ENCODE measurements at places on chromosomes 1 and 21.

GRCh38 chr1:45375104-45376090 lies 35.2 kb upstream of the MUTYH start:
- no peak for DNase-seq

- no peak for DNase-seq
These were observed 58.3 kb downstream of the ERI3 start for GRCh38 chr1:44296806-44297205.

DNA sequence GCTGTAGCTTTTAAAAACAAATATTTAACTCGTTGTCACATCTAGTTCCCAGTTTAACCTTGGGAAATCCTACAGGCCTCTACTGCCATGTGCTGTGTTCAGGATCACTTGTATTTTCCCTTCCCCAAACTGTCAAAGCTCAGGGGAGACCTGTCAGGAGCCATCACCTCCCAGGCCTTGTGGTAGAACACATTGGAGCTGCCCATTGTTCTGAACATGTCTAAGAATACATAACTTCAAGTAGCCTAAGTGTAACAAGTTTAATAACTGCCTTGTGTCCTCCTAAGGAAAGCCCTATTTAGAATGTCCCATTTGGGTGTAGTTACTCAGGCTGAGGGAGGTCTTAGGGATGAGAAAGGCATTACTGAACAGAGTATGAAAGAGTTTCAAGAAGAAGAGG lies 28.6 kb upstream of the PIGC start:
- no peak for DNase-seq

- DNase-seq: no peak
These were observed 29.3 kb downstream of the RSPH1 start for GRCh38 chr21:42466700-42467099.

DNA sequence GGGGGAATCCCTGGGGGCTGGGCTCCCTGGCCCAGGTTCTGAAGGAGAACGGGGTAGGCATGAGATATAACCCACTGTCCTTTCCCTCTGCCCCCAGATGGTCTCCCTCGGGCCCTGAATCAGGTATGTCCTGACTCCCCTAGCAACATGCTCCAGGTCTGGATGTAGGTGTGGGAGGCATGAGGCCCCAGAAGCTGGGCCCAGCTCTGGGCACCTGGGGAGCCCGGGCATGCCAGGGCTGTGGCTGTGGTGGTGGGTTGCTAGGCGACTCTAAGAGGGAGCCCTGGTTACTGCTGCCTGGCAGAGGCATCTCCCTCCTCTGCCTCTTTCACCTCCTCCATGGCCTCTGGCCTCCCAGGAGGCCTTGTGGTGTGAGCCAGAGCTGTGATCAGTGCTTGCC lies 16.2 kb downstream of the FOXO6 start:
- DNase-seq: no peak

DNA sequence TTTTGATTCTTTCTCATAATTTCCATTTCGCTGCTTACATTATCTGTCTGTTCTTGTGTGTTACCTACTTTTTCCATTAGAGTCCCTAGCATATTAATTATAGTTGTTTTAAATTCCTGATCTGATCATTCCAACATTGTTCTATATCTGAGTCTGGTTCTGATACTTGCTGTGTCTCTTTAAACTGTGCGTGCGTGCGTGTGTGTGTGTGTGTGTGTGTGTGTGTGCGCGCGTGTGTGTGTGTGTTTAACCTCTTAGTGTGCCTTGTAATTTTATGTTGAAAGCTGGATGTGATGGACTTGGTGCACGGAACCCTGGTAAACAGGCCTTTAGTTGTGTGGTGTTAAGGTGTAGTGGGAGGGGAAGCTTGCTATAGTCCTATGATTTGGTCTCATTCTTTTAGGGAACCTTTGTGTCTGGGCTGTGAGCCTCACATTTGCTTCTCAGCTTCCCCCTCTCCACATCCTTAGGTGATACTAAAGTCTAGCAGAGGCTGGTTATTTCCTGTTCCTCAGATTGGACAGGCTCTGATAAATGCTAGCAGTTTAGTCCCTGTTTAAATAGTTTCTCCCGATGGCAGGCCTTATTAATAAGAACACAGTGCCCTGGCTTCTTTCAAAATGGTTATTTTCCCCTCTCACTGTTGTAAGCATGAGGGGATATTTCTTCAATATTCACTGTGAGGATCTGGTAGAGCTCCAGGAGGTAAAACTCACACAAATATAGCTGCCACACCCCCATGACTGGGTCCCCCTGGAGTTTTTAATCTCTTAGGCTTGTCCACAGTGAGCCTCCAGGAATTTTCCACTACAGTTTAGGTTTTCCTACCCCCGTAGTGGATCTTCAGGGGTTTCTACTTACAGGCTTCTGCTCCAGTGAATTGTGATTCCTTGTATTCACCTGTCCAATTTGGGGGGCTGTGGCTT lies 118.3 kb downstream of the GALNT2 start:
- DNase-seq: no peak

DNA sequence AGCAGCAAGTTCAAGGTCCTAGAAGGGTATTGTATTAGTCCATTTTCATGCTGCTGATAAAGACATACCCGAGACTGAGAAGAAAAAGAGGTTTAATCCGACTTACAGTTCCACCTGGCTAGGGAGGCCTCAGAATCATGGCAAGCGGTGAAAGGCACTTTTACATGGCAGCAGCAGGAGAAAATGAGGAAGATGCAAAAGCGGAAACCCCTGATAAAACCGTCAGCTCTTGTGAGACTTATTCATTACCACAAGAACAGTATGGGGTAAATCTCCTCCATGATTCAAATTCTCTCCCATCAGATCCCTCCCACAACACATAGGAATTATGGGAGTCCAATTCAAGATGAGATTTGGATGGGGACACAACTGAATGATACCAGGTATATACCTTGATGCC lies 409.5 kb downstream of the NTNG1 start:
- DNase-seq: no peak

- no peak for DNase-seq
These were observed 180.0 kb downstream of the RASAL2 start for GRCh38 chr1:178273707-178274410.

GRCh38 chr1:33310702-33311101 lies 10.2 kb downstream of the A3GALT2 start:
- DNase-seq: no peak

- no peak for DNase-seq
These were observed 624 bp downstream of the CTSK start for GRCh38 chr1:150807249-150808023.

- no peak for DNase-seq
These were observed 327.8 kb upstream of the FMN2 start for GRCh38 chr1:239763850-239764249.

DNA sequence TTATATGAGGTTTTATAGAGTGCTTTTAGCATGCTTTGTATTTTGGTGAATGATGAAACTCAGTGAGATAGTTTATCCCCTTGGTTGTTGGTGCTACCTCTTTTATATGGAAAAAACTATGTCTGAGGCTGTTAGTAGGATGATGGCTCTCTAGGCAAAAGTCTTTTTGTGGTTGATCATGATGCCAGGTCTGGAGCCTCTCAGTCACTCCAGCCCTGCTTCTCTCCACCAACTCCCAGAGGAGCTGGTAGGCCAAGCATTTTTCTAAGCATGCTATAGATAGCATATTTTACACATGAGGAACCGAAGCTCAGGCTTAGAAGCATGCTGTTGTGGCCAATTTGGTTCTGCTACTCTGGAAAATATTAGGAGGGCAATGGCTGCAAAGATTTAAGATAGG lies 82.2 kb downstream of the FMN2 start:
- DNase-seq: no peak

DNA sequence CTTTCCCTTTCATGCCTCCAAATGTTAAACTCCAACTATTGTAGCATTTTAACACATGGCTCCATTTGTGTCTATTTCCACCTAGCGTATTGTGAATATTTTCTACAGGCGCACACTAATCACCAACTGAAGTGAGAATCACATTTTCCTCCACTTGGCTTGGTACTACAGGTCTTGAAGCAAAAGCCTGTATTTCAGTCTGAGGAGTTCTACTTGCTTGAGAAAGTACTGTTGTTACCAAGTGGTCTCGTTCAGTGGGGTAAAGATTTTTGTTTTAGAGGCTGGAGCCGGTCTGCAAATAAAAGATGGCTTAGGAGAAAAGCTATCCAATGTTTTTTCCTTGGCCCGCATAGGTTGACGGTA lies 550 bp upstream of the PTBP2 start:
- DNase-seq: no peak

- DNase-seq: no peak
These were observed 235.5 kb upstream of the SGIP1 start for GRCh38 chr1:66298464-66298863.

DNA sequence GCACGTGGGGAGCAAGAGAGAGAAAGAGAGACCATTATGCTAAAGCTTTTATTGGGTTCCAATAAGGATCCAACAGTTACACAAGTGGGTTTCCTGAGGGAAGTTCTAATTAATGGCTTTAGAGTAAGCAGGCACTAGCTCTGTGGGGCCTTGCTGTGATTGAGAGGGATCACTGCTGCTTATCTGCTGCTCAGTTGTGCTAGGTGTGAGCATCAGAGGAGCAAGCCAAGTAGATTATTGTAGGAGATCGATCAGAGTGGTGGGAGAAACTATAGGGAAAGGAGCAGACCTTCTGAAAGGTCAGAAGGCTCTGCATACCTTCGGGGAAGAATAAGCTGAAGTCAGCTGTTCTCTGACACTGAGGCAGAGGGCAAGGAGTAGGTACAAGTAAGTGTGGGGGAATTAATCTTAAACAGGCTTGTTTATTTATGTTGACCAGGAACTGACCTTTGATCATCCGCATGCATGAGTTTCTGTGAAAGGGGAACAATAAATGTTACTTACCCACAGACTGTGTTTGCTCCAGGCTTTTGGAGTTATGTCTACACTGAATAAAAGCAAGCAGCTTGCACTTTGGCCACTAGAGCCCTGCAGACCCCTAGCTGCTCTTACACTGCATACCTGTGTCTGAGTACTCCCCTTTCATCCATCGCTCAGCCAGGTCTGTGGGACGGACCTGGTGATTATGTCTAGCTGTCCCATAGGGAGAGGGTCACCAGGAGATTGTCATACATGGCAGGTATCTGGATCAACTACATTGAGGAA lies 89.7 kb downstream of the TNNI3K start:
- no peak for DNase-seq

GRCh38 chr1:148333875-148334338 lies 149.2 kb downstream of the PPIAL4G start:
- DNase-seq: no peak

DNA sequence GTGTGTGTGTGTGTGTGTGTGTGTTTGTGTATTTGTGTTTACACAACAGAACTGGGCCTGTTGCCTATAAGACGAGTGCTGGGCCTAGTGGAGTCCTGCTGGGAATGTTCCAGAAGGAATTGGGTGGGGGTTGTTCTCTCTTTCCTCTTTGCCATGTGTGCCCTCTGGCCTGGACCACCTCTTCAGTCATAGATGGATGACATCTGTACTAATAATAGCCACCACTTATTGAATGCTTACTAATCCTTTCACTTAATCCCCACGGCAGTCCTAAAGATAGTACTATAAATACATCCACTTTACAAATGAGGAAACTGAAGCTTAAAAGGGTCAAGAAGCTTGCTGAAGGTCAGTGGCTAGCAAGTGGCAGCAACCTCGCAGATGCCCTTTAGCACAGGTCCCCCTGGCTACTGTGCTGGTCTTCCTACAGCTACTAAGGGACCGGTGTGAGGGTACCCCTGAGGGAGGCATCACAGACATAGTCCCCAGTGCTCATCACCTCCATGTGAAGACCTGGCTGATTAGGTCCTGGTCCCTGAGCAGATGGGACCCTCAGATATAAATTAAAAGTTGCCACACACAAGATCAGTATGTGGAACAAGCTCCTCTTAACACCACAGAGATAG lies 55.2 kb upstream of the KIF1B start:
- no peak for DNase-seq

DNA sequence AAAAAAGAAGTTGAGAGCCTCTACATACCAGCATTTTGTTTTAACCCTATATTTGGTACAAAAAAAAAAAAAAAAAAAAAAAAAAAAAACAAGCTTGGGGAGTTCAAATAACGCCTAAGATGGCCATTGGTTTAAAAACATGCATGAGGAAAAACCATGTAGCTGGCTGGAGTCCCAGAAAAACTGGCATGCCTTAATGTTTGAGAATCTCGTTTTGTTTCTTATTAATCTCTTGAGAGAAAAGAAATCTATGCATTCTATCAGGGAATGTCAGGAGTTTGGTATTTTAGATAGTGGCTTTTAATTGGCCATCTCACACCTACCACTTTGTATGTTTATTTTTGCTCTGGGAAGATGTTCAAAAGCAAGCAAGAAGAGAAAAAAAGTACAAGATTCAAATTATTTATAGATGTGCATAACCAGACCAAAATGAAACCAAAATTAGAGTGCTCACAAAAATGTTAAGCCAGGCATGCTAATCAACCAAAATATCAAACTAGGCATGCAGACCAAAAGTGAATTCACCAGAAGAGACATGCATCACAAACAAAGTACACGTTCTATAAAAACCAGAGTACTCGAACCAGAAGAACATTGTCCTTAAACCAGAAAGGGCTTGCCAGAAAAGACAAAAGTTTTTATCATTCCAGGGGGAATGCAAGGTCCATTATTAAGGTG lies 156.6 kb downstream of the AK5 start:
- no peak for DNase-seq
